Mesothelial cell of epicardium (in vitro differentiated cells): ENCODE measurements at places on chromosomes 5 and 9. TPM values are rescaled to one million over a fixed set of nuclear protein-coding genes. Genes with fewer than 3 reads are reported as not detected.

- DNase-seq, result no peak
Observed at GRCh38 chr9:22143799-22144625, 134.9 kb upstream of the CDKN2B start.

DNA sequence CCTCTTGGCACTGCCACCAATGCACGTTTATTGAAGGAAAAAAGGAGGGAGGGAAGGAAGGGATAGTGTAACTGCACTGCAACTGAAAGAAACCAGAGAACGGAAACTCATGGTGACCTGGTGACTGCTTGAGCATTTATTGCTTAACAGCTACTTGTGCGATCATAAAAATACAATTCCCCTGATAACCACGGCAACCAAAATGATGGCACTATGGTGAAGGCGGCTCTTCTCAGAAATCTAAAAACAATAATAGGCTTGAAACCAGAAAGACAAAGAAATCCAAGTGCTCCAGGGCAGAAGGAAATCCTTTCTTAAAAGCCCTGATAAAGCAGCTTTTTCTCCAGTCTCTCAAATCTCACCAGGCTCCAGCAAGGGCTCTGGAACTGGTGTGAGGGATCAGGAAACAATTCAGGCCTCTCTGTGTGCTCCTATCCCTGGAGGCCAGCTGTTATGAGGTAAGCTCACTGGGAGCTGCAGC is 1.9 kb downstream of the FBXO10 start:
- DNase-seq, result no peak

- no peak for DNase-seq
Observed at GRCh38 chr5:42819745-42820144, 8.1 kb upstream of the SELENOP start.

GRCh38 chr5:59146729-59147128 is 563.9 kb downstream of the RAB3C start:
- DNase-seq, result no peak

GRCh38 chr9:133467101-133467500 is 7.3 kb downstream of the CACFD1 start:
- no peak for DNase-seq

GRCh38 chr5:132300577-132301343 is 6.6 kb downstream of the SLC22A4 start:
- no peak for DNase-seq

- no peak for DNase-seq
Observed at GRCh38 chr5:72159501-72159911, 52.2 kb downstream of the MAP1B start.

GRCh38 chr5:122882831-122883230 is 37.4 kb downstream of the SNX24 start:
- no peak for DNase-seq

GRCh38 chr5:33488558-33489355 is 48.0 kb downstream of the TARS1 start:
- DNase-seq, result no peak

DNA sequence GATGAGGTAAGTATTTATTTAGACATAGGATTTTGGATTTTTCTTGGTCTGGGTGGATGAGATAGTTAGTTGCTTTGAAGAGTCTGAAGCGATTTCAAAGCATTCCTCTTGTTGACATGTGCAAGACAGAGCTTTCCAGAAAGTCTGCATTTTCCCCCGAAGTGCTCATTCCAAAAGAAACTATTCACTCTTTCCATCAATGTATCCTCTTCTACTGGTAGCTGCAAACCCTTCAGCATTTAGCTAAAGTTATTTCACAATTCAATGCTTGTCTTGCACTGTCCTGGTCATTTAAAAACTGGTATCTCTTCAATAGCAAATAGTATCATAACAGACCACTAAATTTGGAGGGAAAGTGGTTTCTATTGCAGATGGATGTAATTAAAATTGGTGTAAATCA is 13.0 kb downstream of the NREP start:
- no peak for DNase-seq

The HRCT1 gene
- total RNA-seq, result 0.72 to 1.2 TPM (median 1.0 TPM) in 3 replicates

The PDE8B gene
- total RNA-seq, result 2.9 to 4.8 TPM (median 4.3 TPM) in 3 replicates

The EIF4E1B gene
- not detected in 3 replicates for total RNA-seq

The KCNN2 gene
- total RNA-seq, result 17.1 to 19.6 TPM (median 19.1 TPM) in 3 replicates

The SPATA31C1 gene
- 0.13 to 0.29 TPM (median 0.18 TPM) in 3 replicates for total RNA-seq

The MLANA gene
- not detected in 3 replicates for total RNA-seq

The ANKRD34B gene
- 0.09 to 0.14 TPM in 2 of 3 replicates, not detected in the other for total RNA-seq

The FGF10 gene
- total RNA-seq, result 0.22 to 0.31 TPM in 2 of 3 replicates, not detected in the other

The S100Z gene
- total RNA-seq, result 0.32 to 0.80 TPM (median 0.62 TPM) in 3 replicates
